Right hindlimb (tissue), 1 donor: ENCODE measurements at places on chromosomes 2 and 18.

- no peak for DNase-seq
Measured at GRCh38 chr2:99822474-99823207, 319.7 kb downstream of the AFF3 start.

DNA sequence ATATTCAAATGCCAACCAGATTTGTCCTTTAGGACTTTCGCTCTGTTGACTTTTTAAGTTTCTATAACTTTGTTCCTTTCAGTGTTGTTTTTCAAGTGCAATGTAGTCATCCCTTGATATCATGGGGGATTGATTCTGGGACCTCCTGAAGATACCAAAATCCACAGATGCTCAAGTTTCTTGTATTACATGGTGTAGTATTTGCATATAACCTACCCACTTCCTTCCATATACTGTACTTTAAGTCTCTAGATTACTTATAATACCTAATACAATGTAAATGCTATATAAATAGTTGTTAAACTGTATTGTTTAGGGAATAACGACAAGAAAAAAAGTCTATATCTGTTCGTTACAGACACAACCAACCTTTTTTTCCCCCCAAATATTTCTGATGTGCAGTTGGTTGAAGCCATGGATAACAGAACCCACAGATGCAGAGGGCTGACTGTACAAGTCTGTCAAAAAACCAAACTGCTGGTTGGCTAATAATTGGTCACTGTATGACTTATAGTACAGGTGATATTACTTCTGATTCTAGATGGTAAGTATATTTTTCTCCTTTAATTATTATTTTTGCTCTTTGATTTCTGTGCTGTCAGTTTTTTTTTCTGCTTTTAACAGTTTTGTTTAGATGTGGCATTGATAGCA lies 201.7 kb upstream of the STON1 start:
- no peak for DNase-seq

DNA sequence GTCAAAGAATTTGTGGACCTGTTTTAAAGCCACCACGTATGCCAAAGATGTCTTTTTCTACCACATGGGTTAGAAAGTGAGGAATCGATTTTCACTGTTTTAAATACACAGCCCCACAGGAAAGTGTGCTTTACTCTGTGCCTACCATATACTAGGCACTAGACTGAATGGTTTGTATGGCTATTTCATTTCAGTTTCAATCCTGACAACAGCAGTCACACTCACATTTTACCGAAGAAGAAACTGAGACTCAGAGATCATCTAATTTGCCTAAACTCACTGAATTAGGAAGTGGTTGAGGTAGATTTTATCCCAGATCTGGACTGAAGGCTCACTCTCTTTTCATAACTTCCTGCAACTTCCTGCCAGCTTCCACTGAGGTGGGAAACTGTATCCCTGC lies 176.4 kb downstream of the ALK start:
- DNase-seq: no peak

- DNase-seq: no peak
Measured at GRCh38 chr2:6941299-6942046, 24.3 kb downstream of the RNF144A start.

DNA sequence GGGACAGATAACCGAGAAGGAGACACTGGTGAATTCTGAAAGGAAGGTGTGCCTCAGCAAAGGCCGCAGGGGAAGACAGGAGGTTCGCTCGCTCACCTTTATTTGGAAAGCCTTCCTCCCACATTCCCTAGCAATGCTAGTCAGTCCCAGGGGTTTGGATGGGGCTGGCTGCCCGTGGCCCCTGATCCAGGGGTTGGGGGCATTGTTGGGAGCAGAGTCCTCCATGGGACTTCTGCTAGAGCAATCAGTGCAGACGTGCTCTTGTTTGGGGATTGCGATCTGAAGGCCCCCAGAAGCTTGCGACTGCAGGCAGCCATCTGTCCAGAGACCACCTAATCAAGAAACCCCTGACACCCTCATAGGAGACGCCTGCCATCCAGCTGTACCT lies 6.0 kb upstream of the CYP27C1 start:
- DNase-seq: no peak

GRCh38 chr2:28544405-28544921 lies 48.6 kb downstream of the PLB1 start:
- DNase-seq: no peak

DNA sequence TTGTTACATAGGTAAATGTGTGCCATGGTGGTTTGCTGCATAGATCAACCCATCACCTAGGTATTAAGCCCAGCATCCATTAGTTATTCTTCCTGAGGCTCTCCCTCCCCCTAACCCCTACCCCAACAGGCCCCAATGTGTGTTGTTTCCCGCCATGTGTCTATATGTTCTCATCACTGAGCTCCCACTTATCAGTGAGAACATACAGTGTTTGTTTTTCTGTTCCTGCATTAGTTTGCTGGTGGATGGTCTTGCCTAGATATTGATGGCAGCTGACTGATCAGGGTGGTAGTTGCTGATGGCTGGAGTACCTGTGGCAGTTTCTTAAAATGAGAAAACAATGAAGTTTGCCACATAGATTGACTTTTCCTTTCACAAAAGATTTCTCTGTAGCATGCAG lies 34.6 kb upstream of the MSTN start:
- no peak for DNase-seq

- DNase-seq: no peak
Measured at GRCh38 chr18:52723550-52723970, 383.6 kb downstream of the DCC start.

DNA sequence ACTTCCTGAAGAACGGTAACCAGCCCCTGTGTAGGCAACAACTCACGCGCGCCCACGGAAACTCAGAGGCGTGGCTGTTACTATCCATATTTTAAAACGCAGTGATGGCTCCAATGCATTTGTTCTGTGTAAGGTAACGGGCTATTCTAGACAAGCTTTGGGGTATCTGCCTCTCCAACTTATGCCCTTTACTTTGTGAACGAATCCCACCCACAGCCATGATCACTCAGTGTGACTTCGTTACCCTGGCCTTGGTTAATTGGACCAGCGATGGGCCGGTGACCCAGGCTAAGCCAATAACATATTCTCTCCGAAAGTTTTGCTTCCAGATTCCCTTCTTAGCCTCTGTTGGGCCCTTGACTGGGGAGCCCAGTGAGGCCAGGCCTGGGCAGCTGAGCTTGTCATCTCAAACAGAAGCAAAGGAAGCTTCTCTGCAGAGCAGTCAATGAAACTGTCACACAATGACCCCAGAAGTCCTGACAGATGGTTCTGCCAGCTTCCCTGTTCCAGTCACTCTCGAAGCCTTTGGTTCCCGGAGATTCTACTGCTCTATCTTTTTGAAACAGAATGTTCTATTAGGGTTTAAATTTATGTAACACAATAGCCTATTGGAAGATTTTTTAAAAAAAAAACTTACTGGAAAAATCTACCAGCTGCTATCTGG lies 30.7 kb upstream of the ROCK2 start:
- DNase-seq: no peak

GRCh38 chr2:185970148-185970852 lies 231.7 kb downstream of the FSIP2 start:
- DNase-seq: no peak

DNA sequence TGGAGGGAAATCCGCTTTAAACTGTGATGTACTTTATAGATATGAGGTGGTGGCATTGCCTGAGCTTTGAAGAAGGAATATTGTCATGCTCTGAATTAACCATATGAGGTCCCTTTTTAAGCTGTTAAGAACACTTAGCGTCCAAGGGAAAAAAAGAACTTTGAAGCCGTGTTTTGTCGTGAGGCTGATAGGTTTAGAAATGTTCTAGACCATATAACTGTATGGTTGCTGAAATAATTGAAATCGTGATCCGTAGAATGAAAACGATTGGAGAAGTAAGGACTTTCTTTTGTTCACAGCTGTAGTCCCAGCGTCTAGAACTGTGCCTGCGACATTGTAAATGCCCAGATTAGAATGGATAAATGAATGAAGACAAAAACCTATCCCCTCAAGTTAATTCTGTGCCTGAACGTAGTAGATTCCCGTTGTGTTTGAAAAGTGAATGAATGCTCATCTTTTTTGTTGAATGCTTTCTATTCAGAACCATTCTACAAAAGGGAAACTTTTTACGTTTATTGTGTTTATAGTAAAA lies 1.5 kb downstream of the SMCHD1 start:
- no peak for DNase-seq

GRCh38 chr2:115389898-115390565 lies 947.6 kb downstream of the DPP10 start:
- DNase-seq: no peak

DNA sequence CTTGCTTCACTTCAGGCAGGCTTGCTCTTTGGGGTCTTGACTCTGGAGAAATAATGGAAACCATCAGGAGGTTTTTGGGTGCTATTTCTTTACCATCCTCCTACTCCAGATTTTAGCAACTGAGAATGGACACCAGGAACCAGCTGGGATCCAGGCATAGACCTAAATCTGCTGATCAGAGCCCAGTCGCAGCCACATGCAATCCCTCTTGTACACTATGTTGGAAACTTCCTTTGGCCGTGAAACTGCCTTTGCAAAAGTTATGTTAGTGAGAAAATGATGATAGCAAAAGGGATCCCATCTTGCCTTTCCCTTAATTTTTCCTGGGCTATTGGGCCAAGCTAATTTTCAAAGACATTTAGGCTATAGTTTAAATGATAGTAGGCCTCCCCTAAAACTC lies 158.8 kb upstream of the ARL4C start:
- no peak for DNase-seq

GRCh38 chr2:195312662-195313061 lies 344.4 kb upstream of the SLC39A10 start:
- DNase-seq: no peak

- DNase-seq: no peak
Measured at GRCh38 chr2:24863641-24864040, 56.4 kb downstream of the ADCY3 start.

- DNase-seq: no peak
Measured at GRCh38 chr2:144086965-144087364, 433.0 kb downstream of the ZEB2 start.

DNA sequence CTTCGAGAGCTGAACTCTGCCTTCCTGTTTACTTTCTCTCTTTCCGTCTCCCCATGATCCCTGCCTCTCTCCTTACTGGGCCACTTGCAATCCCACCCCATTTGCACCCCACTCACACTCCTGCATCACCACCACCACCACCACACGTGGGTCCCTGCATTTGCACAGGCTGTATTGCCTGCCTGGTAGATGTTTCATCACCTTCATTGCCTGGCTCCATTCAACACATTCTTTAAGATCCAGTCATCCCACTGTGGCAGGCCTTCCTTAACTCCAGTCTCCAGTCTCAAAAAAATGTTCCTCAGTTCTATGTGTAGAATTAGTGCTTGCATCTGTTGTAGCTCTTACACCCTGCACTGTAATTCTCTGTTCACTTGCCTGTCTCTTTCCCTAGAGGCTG lies 13.9 kb downstream of the NOSTRIN start:
- DNase-seq: no peak

- no peak for DNase-seq
Measured at GRCh38 chr2:239583879-239584859, 183.3 kb upstream of the HDAC4 start.

DNA sequence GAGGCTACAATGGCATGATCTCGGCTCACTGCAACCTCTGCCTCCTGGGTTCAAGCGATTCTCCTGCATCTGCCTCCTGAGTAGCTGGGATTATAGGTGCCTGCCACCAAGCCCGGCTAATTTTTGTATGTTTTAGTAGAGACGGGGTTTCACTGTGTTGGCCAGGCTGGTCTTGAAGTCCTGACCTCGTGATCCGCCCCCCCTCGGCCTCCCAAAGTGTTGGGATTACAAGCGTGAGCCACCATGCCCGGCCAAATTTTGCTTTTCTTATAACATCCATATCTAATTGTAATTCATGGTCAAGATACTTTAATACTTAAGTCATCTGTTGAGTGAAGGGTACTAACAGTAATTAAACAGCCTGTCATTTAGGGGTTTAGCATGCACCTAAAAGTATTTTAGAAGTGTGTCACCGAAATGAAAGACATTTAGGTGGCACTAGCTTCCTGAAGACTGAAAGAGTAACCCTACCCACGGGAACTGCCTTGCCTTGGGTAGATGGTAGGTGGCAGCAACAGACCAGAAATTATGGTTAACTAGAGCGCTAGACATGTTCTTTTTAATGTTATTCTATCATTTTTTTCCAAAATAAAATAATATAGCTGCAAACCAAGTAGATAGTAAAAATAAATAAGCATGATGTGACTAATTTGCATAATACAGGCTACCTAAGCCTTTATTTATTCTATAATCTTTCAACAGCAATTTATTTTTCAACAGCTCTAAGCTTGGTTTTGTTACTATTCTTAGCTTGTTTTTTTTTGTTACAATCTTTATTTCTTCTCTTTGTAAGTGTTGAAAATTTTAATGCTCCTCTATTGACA lies 8.6 kb upstream of the ACYP2 start:
- DNase-seq: no peak

DNA sequence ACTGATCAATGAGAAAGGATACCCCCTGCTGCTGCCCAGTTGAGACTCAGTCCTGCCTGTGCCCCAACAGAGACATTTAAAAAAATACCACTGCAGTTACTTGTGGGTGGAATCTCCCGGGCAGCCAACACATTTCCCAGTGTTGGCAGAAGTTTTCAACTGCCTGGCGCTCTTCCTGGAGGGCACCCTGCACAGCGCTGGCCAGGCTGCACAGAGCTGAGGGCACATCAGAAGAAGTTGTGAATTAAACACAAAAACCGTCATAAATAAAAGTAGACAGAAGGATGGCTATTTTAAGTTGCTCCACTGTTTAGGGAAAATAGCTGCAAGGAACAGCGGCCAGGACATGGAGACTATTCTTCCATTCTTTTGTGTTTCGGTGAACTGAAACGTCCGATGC lies 110.2 kb upstream of the THOC1 start:
- no peak for DNase-seq

DNA sequence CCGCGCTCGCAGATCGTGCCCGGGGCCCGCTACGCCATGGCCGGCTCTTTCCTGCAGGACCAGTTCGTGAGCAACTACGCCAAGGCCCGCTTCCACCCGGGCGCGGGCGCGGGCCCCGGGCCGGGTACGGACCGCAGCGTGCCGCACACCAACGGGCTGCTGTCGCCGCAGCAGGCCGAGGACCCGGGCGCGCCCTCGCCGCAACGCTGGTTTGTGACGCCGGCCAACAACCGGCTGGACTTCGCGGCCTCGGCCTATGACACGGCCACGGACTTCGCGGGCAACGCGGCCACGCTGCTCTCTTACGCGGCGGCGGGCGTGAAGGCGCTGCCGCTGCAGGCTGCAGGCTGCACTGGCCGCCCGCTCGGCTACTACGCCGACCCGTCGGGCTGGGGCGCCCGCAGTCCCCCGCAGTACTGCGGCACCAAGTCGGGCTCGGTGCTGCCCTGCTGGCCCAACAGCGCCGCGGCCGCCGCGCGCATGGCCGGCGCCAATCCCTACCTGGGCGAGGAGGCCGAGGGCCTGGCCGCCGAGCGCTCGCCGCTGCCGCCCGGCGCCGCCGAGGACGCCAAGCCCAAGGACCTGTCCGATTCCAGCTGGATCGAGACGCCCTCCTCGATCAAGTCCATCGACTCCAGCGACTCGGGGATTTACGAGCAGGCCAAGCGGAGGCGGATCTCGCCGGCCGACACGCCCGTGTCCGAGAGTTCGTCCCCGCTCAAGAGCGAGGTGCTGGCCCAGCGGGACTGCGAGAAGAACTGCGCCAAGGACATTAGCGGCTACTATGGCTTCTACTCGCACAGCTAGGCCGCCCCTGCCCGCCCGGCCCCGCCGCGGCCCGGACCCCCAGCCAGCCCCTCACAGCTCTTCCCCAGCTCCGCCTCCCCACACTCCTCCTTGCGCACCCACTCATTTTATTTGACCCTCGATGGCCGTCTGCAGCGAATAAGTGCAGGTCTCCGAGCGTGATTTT lies 7.6 kb downstream of the TBR1 start:
- peak; percentile 41 for DNase-seq
